NCI-H1417 (cell line): ENCODE measurements at places on chromosomes 5 and 9.

GRCh38 chr9:1460143-1460769 lies 410.1 kb downstream of the DMRT2 start:
- DNase-seq, result no peak

- no peak for DNase-seq
These were observed 141.6 kb downstream of the INSYN2B start for GRCh38 chr5:169838688-169839087.

GRCh38 chr5:128257076-128257475 lies 173.5 kb downstream of the SLC12A2 start:
- no peak for DNase-seq

- no peak for DNase-seq
These were observed 520.3 kb downstream of the DTWD2 start for GRCh38 chr5:118468085-118468484.

GRCh38 chr5:88154891-88155290 lies 113.8 kb downstream of the TMEM161B start:
- no peak for DNase-seq

DNA sequence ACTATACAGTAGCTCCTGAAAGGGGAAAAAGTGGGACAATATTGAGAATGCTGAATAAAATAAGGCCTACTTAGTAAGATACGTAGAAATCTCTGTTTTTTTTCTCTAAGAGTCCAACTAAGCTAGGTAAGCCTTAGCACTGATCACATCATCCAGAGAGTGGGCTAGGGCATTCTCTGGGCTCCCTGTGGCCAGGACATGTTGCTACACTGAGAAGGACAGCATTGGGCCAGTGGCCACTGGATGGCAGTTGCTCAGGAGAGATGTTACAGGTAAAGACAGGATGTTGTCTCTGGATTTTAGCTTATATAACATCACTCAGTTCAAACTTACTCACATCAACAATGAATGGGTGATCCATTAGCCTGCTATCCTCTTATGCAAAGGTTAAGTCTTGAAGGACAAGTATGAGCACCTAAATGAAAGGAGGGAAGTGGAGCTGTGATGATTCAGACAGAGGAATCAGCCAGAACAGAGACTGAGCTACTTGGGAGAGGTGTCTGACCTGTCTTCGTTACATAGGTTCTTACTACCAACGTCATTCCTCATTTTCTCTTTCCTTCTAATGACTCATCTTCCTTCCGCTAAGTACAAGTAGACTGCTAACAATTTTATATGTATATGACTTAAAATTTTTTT lies 226.6 kb upstream of the ADCY2 start:
- DNase-seq, result no peak
